ENCODE measurements at places on chromosomes 11 and 22.

- no peak for DNase-seq
Observed at GRCh38 chr11:96088914-96089313, 165.0 kb upstream of the MTMR2 start.

DNA sequence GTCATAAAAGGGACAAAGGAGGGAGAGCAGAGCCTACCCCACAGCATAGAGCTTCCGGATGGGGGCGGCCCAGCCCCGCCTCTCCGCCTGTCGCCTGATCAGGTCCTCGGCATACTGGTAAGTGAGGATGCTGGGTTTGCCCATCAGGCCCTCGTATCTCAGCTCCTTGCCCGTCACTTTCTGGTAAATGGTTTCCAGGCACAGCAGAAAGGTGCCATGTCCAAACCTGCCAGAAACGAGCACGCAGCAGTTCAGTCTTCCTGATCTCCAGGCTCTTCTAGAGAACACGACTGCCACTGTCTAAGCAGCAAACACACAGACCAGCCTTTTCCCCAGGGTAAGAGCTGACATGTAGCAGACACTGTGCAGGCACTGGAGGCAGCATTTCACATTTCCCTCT, 17.4 kb upstream of the TMEM121B start:
- no peak for DNase-seq

- DNase-seq, result peak; percentile 51
Observed at GRCh38 chr11:235997-236773, at the start of gene SIRT3. Gene SIRT3 (minus strand): TSS chr11:236342. CDS start chr11:236328, 14 bp downstream.

DNA sequence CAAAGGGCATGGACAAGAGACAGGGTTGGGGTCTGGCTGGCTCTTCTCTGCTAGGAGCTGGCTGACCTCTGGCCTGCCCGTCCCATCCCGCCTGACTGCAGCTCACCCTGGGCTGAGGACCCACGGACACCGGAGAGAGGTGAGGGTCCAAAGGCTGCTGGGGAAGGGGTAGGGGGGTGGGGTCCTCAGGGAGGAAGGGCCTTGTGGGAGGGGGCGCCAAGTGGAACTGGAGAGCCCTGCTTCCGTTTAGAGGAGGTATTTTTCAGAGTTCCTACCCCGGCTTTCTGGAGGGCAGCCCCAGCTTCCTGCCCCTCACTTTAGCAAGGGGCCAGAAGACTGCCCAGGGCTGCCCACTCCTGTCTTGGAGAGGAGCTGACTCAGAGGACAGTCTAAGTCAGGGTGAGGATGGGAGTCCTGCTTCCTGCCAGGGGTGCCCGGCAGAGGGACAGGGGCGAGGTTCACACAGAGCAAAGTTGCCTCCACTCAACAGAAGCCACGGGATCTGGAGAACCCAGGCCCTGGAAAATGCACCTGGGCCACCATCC, 7.1 kb downstream of the LARGE2 start:
- DNase-seq, result no peak

DNA sequence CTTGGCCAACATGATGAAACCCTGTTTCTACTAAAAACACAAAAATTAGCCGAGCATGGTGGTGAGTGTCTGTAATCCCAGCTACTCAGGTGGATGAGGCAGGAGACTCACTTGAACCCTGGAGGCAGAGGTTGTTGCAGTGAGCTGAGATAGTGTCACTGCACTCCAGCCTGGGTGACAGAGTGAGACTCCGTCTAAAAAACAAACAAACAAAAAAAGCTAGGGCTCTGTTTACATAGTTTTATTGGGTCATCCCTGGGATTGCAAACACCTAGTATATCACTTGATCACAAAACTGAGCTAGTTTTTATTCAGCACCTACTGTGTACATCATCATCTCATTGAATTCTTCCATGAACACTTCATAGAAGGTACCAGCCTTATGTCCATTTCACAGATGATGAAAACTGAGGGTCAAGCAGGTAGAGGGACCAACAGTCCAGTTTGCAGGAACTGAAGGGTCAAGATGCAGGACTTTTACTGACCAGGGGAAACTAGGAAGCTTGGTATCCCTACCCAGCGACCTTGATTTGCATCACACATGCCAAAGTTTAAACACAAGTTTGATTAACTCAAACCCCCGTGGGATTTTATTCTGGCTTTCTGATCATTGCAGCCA, 9.2 kb upstream of the MRTFA start:
- DNase-seq, result no peak

DNA sequence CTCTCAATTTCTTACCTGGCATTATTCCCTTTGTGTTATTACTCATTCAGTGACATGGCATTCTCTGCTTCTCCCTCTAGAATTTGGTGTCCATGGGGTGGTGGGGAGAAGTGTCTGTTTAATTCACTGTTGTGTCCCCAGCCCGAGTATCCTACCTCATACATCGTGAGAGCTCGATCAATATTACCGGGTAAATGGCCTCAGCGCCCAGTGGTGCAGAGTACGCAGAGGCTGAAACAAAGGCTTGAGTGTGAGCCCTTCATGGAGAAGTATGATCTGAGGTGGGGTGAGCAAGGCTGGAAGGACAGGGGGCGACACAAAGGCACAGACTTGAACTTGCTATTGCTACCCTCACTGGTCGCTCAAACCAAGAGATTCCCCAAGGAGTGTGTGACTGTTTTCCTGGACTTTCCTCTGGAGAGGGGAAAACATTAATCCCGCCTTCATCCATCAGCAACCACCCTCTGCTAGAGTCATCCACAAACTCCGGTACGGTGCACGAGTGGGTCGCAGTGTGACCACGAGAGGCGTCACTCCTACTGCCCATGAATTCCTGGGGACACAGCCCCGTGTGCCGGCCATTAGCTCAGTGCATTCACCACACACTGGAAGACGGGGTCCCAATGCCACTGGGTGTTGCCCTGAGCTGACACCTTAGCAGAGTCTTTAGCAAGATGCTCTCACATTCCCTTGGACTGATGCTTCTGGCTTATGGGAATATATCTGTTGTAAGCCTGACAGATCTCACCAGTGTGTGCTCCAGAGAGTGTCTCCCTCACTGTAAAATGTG, 35.0 kb upstream of the CCND1 start:
- no peak for DNase-seq

GRCh38 chr11:110530900-110531741, 101.4 kb downstream of the FDX1 start:
- no peak for DNase-seq

DNA sequence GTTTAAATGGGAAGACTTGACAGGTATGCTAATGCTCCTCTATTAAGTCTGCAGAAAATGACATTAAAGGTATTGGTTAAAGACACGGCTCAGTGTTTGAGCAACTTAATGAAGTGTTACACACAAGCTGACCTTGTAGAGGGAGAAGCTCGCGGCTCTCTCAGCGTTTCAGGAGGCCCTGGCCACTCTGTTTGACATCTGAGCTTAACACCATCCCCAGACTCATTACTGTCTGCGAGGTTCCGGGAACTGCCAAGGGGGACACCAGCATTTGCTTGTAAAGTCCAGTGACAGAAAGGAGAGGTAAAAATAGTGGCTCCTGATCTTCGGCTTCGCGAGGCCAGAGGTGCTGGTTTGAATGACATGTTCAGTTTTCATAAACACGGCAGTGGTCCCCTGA, 540.7 kb upstream of the CADM1 start:
- no peak for DNase-seq

DNA sequence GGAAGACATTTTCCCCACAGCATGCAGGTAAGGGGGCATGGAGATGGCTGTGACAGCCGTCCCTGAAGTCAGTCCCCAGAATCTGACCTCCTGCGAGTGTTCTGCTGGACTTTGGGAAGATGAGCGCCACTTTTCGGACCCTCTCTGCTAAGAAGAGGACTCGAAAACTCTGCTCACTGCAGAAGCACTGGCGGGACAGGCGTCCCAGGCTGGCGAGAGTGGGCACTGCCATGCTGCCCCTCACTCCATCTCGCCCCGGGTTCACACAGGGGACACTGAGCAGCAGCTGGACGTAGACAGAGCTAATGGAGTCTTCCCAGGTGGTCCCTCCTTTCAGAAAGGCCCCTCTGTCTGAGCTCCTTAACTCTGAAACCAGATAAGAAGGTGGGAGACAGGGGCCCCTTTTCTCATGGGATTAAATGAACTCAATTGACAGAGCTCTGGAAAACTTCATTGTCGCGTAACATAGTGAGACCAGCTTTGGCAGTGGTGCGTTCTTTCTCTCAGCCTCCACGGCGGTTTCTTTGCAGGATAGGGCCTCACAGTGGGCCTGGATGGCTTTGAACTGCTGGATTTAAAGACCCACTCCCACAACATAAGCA, 4.8 kb downstream of the ADAMTS8 start:
- no peak for DNase-seq

- DNase-seq, result no peak
Observed at GRCh38 chr11:119347940-119348605, 1.6 kb upstream of the MFRP start.

DNA sequence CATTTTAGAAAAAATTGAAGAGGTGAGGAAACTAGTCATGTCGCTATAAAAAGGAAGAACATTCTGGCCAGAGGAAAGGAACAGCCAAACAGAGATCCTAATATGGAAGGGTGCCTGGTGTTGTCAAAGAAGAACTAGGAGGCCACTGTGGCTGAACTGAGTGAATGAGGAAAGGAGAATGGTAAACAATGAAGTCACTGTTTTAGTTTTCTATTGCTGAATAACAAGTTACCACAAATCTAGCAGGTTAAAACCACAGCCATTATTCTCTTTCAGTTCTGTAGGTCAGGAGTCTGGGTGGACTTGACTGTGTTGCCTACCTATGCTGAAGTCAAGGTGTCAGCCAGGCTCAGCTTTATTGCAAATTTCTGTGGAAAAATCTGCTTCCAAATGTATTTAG, 549.3 kb upstream of the CCDC90B start:
- DNase-seq, result no peak

DNA sequence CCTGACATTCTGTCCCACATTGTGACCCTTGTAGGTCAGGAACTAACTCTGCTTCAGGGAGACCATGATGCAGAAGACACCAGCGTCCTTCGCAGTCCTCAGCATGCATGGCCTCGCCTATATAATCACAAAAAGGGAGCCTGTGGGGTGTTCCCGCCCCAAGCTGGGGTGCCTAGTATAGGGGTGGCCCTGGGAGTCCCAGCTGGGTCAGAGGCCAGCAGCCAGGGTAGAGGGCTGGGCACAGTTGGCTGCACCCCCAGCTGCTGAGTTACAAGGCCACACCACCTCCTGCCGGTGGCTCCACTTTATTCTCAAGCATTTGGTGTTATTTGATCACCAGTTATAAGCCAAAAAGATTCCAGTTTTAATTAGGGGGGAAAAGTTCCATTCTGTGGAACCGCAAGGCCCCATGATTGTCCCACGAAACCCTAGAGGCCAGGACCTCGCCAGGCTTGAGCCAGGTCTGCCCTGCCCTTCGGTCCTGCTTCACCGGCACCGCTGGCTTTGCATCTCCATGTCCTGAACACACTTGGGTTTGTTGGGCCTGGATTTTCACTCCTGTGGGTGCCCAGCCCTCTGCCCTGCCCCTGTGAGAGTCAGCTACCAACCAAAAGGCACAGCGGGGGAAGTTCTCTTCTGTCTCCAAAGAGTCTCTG, 15.0 kb upstream of the GNB1L start:
- DNase-seq, result no peak

GRCh38 chr11:129866311-129866710, 29.1 kb downstream of the NFRKB start:
- DNase-seq, result no peak

DNA sequence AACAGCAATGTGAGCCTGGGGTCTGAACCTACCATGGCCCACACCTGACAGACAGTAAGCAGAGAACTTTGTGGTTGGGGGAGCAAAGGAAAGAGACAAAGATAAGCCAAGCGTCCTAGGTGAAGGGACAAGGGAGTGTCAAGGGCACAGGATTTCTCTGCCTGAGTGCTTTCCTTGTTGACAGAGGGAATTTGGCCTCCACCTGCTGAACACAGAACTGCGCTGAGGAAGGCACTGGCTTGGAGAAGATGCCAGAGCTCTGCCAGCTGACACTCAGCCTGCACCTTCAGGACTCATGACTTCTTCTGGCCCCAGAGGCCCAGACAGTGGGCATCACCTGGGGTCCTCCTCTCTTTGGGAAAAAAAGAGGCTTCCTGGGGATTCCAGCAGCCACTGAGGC, 789 bp upstream of the LRRC55 start:
- DNase-seq, result no peak

GRCh38 chr11:7306900-7307299, 55.2 kb downstream of the SYT9 start:
- DNase-seq, result no peak

GRCh38 chr11:59426361-59427067, at the start of gene OR5A2:
Gene OR5A2 (minus strand): TSS chr11:59426413. CDS start chr11:59422953, 3,460 bp downstream.
- no peak for DNase-seq

GRCh38 chr11:42462558-42463310, 849.1 kb upstream of the API5 start:
- DNase-seq, result no peak

DNA sequence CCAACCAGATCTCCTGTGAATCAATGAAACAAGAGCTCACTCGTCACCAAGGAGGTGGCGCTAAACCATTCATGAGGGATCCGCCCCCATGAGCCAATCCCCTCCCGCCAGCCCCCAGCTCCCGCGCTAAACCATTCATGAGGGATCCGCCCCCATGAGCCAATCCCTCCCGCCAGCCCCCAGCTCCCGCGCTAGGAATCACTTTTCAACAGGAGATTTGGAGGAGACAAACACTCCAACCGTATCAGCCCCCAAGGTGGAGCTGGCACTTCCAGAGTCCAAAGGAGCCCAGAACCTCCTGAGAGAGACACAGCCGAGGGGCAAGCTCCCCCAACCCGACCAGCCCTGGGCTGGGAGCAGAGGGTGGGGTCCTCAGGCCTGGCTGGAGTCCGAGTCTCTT, 40.9 kb upstream of the PRR5 start:
- no peak for DNase-seq

DNA sequence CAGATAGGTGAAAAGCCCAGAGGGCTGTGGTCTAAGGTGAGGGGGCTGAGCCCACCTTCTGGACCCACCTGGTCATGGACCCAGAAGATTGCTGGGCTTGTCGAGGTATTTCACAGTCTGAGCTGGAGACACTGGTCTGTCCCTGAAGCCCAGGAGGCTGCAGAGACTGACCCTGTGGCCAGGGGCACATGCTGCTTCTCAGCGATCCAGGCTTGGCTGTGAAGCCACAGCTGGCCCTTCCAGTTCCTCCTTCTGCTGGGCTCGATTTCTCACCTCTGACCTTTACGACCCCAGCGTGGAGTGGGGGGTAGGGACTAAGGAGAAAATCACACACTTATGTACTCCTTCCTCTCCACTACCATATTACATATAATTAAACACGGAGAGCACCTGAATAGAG, 88.5 kb downstream of the NECTIN1 start:
- no peak for DNase-seq

DNA sequence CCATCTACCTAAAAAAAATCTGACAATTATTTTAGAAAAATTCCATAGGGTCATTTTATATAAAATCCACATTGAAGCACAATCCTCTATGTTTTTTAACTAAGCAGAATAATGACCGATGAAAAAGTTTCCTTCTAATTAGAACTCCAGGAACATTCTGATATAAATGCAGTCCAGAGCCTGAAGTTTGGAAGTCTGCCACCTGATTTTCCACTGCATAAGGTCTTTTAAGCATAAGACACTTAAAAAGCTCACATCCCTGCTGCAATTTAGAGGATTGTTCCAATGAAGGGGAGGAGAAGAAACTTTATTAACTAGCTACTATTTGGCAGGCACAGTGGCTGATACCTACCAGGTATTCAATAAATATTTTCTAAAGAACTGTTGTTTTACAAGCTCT, 570.3 kb upstream of the ANO5 start:
- no peak for DNase-seq

GRCh38 chr11:67483831-67484665, 1.2 kb downstream of the AIP start:
- no peak for DNase-seq
